Fibroblast of gingiva (primary cell): ENCODE measurements at places on chromosomes 3 and 15.
A peak's percentile ranks its signal among the peaks of the same experiment; 100 is the strongest.

- no peak for DNase-seq
Measured at GRCh38 chr3:181457190-181457589, 254.5 kb upstream of the SOX2 start.

- DNase-seq, result no peak
Measured at GRCh38 chr3:56974247-56974930, 86.1 kb upstream of the SPATA12 start.

DNA sequence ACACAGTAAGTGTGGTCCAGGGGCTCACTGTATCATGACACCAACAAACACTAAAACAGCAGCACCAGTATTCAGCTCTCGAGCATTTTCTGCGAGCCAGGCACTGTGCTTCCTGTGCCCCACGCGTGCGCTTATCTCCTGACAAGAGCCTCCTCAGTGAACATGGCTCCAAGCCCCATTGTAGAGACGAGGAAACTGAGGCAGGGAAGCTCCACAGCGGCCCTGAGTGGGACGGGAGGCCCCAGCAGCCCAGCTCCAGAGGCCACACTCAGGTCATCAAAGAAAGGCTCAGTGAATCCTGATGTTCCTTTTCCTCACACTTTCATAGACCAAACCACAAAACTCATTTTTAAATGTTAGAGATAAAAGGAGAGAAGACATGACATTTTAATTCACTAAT, 113.1 kb downstream of the TPRA1 start:
- no peak for DNase-seq

DNA sequence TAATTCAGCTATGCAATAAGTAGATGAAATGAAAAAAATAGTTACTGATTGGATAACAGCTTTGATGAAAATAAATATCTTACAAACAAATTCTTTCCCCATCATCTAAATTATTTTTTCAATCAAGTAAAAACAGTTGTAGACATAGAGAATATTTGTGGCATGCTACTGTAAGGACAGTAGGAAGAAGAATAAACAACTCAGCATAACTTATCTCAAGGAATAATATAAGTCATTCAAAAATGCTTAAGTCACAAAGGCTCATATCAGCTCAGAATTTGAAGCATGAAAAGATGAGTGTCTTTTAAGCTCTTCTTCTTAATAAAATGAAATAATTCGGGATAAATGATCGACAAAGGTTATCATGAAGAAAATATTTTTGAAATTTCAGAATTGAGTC, 1029.0 kb downstream of the ROBO1 start:
- no peak for DNase-seq

DNA sequence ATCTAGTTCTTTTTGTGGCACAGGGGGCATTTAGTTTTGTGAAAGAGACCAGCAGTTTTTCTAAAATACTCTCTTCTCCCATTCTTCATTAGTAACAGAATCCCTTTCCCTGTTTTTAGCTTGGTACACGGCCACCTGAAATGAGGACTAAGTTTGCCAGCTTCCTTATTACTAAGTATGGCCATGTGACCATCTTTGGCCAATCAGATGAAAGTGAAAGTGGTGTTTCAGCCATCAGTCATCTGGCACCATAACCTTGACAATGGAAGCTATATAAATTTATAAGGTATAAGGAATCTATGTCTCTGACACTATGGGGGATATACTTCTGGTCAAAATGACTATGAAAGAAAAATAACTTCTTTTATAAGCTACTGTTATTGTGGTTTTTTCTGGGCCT, 570.4 kb downstream of the AGBL1 start:
- no peak for DNase-seq

DNA sequence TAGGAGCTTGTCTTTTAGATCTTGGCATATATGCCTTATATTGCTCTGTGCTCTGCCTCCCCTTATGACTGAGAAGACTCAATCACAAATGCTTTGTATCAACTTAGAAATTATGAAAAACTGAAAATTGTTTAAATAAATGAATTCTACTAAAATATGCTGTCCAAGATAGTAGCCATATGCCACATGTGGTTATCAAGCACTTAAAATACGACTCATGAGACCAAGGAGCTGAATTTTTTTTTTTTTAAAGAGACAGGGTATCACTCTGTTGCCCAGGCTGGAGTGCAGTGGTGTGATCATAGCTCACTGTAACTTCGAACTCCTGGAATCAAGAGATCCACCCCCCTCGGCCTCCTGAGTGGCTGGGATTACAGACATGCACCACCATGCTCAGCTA, 118.3 kb downstream of the RFTN1 start:
- DNase-seq, result no peak

GRCh38 chr3:140529558-140529957, 148.3 kb upstream of the TRIM42 start:
- DNase-seq, result no peak

DNA sequence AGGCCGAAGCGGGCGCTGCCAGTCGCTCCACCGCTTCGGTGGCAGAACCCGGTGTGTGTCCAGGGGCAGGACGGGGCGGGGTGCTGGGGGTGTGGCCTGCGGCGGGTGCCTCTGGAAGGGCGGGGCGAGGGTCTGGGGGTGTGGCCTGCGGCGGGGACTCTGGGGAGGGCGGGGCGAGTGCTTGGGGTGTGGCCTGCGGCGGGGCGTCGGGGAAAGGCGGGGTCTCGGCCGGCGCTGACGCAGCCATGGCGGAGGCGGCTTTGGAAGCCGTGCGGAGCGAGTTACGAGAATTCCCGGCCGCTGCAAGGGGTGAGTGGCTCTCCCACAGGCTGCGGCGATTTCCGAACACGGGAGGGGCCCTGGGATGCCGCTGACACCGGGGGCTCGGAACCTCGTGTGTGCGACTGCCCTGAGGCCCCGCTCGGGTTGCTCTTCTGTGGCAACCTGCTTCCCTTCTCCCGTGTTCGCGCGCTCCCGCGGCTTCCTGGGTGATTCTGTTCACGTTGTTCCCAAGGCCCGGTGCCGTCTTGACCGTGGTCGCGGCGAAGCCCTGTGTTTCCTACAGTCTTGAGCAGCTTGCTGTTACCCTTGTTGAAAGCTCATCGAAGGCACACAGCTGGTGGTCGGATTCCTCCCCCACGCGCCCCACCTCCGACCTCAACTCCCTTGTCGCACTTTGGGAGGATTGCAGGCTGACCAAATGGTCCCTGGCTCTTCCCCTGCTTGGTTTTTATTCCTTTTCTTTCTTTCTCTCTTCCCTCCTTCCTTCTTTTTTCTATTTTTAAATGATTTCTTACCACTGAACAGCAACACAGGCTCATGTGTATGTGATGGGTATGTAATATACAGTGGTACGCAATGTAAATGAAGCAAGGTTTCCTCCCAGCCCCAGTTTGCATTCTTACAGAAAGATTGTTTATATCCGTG, at the start of gene JMJD7:
TSS of gene JMJD7 (plus strand) at position 213 of the 927 bp plus-strand sequence. CDS start at position 246, 33 bp downstream.
- peak; percentile 84 for DNase-seq

GRCh38 chr3:154018100-154018696, 103.0 kb upstream of the ARHGEF26 start:
- DNase-seq, result no peak

DNA sequence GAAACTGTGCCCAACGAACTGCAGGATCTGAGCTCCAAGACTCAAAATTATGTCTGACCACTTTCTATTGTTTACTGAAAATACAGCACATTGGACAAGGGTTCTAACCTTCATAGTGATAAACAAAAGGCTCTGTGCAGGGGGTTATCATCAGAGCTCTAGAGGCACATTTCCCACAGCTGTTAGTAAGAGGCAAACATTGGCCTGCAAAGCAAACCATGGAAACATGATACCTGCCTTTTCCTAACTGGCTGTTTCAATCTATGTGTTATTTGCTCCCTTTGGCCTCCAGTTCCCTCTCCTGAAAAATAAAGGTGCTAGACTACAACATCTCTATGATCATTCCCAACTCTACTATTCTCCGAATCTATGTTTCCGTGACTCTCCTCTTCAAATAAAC, 159.7 kb upstream of the ARHGEF26 start:
- no peak for DNase-seq

- DNase-seq, result no peak
Measured at GRCh38 chr3:17315897-17316296, 426.5 kb downstream of the TBC1D5 start.

GRCh38 chr15:77753281-77753873, 120.7 kb upstream of the LINGO1 start:
- DNase-seq, result no peak

DNA sequence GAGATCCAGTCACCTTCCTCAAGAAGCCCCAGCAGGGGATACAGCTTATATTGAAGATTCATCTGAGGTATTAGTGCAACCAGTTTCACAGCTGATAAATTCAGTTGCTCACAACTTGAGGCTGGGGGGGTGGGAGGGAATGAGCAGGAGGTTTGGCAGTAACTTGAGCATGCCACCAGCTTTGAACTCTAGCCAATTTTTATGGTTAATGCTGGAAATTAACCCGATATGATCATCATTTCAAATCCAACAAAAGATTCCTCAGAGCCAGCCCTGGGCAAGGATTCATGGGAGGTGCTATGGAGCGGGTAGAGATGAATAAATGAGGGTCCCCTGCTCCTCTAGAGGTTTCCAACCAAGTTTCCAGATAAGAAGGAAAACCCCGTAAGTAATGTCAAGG, 73.1 kb upstream of the HES1 start:
- DNase-seq, result no peak

- no peak for DNase-seq
Measured at GRCh38 chr3:48689384-48689783, 3.7 kb upstream of the NCKIPSD start.

DNA sequence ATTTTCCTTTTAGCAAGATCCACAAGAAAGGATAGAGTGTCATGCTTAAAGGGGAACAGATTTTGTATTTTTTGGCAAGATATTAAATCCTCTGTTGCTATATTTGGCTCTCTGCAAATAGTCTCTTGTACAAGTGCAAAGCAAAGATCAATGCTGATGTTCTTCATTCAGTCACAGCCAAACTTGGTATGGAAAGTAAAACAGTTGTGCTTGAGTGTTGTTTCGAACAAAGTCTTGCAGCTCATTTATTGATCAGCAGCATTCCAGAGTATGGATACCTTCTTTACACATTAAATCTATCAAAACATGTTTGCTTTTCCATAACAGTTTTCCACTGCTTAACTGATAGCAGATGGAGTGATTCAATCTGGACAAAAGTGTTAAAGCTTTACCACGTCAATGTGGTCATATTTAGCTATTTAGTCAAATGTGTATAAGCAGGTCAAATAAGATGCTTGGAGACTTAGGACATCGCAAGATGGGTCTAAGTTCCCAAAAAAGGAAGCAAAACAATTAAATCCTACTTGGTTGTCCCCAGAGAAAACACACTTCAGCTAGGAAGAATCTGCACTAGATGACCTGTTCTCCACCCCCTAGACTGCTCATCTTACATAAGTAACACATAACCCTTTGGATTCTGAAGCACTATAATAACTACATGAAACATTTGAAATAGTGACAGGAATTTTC, 52.4 kb downstream of the VGLL3 start:
- peak; percentile 93 for DNase-seq

DNA sequence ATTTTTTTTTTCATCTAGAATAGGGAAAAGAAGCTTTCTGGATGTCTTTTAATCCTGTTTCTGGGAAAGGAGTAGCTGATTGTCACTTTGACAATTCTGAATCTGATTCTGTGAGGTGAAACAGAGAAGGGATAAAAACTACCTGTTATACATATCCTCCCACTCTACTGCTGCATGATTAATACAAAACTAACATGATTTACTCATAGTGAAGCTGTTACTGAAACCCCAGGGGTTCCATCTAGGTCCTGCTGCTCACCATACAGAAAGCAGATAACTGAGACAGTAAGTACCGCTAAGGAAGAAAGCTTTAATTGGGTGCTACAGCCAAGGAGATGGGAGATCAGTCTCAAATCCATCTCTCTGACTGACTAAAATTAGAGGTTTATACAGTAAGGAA, 610.9 kb upstream of the ALCAM start:
- no peak for DNase-seq

GRCh38 chr3:74624301-74624700, 9.8 kb upstream of the CNTN3 start:
- peak; percentile 69 for DNase-seq

- DNase-seq, result peak; percentile 1
Measured at GRCh38 chr3:117355566-117355965, 646.0 kb downstream of the TUSC7 start.

DNA sequence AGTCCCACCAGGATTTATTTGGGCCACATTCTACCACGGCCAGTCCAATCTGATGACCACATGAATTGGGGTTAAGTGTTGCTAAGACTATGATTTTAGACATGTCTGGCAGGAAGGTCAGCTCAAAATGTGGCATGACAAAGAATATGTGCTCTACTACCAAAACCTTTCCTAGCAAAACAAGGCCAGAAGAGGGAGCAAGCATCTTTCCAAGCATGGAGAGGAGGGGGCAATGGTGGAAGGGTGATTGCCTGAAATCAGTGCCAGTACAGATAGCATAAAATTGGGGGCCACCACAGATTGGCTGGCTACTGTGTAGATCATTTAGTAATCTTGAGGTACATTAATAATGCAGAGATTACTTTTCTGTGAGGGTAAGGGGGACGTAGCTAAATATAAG, 43.2 kb downstream of the TMEM39A start:
- no peak for DNase-seq

DNA sequence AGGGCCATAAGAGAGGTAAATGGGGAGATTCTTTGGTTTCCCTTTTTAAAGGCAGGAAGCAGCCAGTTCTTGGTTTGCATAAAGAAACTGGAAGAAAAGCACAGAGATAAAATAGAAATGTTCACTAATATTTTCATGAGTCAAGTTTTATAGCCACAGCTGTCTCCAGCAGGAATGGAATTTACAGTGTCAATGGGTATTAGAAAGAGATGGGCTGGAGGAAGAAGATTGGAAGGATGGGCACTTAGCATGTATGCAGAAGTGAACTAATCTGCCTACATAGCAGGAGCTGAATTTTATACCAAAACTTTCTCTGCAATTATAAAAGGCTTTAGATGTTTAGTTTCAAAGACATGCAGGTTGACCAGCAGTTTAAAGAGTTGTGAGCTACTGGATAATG, 521.9 kb upstream of the GOLIM4 start:
- DNase-seq, result no peak

GRCh38 chr15:65550681-65551098, 20.4 kb downstream of the HACD3 start:
- DNase-seq, result peak; percentile 24

DNA sequence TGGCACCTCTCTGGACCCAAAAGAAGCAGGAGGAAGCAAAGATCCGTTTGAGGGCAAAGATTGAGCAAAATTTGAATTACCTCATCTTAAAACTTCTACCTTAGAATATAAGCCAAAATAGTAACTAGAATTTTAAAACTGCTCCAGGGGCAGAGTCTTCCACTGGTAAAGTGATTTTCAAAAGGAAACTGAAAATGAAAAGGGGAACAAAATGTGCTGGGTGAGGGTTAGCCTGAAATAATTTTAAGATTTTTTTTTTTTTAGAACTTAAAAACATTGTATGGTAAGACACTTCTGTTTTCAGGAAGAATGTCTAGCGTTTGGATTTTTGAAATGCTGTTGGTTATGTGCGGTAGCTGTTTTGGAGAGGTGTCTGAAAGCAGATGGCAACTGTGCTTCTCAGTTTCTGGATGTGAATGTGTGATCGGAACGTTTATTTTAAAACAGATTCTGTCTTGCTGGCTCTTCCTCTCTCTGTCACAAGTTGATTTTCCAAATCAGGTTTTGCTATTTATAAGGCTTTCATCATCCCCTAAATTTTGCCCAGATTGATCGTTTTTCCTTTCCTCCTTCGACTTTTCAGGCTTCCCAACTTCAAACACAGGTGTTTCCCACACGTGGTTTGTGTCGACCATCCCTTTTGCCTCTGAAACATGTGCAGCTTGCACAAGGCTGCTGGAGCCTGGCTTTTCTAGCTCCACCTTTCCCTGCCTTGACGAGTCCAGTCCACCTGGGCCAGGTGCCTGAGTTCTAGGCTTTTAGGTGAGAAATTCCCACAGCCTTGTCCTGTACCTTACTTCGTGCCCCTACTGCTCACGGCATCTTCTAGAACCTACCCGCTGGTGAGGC, 3.3 kb downstream of the LRRK1 start:
- DNase-seq, result no peak
